ENCODE measurements at places on chromosomes 11 and 22.

DNA sequence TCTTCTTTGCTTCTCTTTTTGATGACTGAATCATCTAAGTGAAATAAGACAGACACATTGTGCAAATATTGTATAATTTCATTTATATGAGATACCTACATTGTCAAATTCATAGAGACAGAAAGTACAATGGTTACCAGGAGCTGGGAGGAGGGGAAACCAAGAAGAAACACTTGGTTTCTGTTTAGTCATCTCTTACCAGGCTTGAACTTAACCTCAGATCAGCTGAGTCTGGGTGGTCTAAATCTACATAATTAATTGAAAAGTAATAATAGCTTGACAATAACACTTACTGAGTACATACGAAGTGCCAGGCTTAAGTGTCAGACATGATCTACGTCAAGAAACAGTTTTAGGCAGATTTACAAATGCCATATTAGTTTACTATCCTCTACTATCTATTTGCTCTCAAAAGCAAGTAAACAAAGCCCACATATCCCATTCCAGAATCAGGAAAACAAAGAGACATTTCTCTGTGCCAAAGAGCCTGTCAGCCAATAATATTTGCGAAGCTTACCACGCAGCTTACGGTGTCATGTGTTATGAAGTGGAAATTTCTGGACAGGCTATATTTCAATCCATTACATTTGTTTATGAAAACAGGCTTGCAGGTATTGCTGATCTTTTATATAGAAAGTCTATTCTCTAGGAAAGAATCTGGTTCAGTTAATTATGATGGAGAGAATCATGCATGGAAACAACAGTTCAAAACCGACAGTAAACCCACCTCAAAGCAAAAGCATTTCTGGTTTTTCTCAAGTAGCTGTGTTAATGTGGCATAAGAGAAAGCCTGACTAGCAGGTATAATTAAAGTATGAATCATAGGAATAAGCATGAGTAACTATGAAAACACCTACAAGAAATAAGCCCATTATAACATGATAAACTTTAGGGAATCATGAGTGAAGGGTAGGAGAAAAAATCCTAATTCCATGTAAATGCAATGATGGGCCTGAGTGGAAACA, 2.7 kb upstream of the ARHGAP42 start:
- DNase-seq, result no peak

- DNase-seq, result no peak
These were observed 13.3 kb downstream of the TMEM258 start for GRCh38 chr11:61778920-61779650.

DNA sequence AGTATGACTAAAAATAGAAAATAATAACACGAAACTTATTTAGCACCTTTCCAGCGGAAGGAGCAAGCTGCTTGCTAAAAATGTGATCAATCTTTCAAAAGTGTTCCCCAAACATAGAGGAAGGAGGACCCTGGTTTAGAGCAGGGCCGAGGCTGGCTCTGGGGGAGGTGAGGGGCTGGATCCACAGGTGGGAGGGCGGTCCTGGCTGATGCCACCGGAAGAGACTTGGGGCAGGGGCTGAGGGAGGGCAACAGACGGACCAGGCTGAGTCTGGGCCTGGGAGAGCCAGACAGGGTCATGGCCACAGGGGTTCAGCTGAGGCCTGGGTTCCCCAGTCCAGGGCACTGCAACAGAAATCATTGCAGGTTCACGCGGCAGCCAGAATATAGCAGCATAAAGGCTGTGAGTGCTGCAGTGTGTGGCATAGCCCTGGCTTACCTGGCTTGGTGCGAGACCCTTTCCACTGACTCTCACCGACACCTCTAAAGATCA, 143.3 kb downstream of the CACNA1I start:
- DNase-seq, result no peak

DNA sequence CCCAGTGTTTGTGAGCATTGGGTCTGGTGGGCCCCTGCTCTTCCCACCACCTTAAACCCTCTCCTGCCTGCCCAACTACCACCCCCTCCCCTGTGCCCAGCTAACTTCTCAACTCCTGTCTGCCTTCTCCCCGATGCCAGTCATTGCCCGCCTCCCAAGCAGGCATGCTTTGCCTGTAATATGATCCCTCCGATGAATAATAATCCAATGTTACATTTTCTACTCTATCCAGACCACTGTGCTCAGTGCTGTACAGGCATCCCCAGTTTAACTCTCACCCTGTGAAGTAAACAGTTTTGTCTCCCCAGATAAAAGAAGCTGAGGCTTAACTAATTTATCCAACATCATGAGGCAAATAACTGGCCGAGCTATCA, 35.5 kb upstream of the OLFML1 start:
- DNase-seq, result no peak

- DNase-seq, result no peak
These were observed 1083.9 kb downstream of the BRD1 start for GRCh38 chr22:48743601-48744282.

- DNase-seq, result no peak
These were observed 162.4 kb downstream of the SOX6 start for GRCh38 chr11:16193897-16194381.

- no peak for DNase-seq
These were observed 457.0 kb downstream of the NTM start for GRCh38 chr11:131827430-131827829.

DNA sequence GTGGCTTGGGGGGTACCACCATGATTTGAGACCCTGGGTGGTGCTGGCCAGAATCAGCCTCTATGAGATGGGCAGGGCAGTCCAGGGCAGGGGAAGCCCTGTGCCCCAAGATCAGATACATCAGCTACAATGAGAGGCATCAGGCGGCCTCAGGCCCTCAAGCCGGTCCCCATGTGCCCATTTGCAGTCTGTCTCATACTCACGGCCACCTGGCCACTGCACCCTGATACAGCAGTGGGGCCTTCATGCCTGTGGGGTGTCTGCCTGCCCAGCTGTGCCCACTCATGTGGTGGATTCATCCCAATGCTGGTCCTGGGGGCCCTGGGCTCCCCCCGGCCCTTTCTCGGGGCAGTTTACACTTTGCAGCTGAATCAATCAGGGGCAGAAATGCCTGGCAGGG, 42.4 kb upstream of the KCNQ1OT1 start:
- no peak for DNase-seq

DNA sequence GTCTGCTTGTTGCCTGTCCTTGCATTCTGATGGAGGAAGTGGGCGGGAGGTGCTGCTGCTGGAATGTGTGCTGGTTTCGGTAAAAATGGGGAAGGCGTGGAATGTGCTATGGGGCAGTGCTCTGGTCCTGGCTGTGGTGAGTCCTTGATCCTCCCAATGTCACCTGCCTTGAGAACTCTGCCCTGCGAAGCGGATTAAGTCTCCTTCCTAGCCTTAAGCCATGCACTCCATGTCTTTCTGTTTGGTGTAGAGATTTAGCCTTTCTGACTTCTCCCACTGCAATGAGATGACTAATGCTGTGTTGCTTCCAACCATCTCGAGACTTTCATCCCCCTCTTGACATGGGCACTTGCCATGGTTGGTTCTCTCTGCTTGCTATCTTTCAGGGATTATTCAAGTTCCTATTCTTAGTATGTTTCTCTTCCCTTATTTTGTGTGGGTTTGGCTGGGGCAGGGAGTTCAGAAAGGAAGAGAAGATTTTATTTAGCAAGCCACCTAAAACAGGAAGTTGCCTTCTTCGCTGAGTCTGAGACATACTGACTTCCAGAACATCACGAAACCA, 687.9 kb downstream of the NTM start:
- DNase-seq, result no peak

- no peak for DNase-seq
These were observed 135.8 kb downstream of the TEAD1 start for GRCh38 chr11:12809864-12810567.

- DNase-seq, result no peak
These were observed 49.7 kb upstream of the CTTN start for GRCh38 chr11:70348608-70349007.

- DNase-seq, result no peak
These were observed 114.9 kb upstream of the NECTIN1 start for GRCh38 chr11:119843877-119844276.

DNA sequence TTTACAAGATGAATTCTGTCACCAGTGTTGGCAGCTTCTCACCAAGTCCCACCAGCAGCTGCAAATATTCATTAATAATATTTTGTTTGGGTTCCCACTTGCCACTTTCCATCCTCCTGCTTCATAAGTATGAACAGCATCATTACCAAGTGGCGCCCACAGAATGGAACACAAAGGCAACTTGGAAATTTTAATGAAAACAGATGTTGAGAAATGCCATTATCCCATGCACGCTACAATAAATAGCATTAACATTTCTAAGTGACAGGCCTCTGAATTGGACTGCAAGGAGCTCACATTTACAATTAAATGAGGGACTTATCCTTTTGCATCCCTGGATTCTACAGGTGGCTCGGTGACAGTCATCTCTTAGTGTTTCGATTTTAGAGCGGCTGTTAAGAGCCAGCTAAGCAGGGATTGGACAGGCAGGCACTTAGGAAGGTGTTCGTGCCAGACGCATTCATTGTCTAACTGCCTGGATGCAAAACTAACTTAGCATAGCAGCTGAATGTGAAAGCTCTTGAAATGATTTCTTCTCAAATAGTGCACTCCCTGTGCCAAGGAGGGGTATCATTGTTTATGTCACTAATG, 170.3 kb downstream of the KIRREL3 start:
- DNase-seq, result no peak

GRCh38 chr11:133990501-133990900, 33.7 kb upstream of the IGSF9B start:
- DNase-seq, result no peak

DNA sequence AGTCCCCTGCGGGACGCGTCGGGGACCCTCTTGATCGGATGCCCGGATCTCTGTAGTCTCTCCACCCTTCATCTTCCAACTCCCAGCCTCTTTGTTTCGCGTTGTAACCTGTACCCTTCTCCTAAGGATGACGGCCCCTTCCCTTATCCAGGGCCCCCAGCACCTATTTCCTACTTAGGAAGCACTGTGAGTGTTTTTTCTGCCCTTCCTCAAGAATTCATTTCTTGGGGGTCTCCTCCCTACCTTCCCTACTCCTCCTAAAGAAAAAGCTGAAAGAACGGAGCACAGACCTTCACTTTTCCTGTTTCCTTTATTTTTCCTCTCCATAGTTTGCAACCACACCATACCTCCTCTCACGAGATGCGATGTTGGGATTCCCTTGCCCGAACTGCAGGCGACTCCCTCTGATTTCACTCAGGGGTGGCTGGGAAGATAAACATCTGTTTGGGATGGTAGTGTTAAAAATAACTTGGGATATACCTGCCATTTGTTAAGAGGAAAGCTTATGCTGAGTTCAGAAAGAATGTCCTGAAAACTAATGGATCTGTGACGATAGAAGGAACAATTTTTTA, 593 bp downstream of the FAM118B start:
- no peak for DNase-seq

- no peak for DNase-seq
These were observed 49.0 kb downstream of the RPUSD4 start for GRCh38 chr11:126162306-126163030.

DNA sequence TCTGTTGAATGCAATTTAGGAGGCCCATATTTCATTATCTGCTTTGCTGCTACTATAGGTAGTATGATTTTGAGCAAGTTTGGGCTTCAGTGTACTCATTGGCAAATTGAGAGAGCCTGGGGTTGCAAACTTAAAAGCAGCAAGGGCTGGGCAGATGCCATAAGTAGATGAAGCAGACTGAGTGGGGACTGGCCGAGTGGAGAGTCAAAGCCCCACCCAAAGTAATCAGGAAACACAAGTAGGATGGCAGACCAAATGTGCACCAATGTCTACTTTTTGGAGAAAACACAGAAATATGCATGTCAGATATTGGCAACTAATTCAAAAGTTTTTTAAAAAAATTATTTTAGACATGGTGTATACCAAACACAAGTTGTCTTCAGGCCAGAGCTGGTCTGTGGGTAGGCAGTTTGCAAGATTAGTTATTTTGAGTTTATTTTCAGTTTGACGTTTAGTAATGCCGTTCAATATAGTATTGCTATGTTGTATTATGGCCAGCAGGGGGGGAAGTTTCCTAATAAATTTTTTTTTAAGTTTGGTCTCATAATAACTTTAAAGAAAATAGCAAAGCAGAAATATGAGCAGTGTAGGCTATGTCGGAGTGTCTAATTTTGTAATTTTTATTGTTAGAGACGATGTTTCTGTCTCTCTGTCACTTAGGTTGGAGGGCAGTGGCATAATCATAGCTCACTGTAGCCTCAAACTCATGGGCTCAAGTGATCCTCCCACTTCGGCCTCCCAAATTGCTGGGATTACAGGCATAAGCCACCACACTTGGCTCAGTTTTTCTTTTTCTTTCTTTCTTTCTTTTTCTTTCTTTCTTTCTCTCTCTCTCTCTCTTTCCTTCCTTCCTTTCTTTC, 105.1 kb downstream of the HIPK3 start:
- no peak for DNase-seq

GRCh38 chr11:32792111-32792947, 2.1 kb downstream of the CCDC73 start:
- DNase-seq, result no peak

- no peak for DNase-seq
These were observed 24.9 kb downstream of the NADSYN1 start for GRCh38 chr11:71477641-71478527.

- DNase-seq, result no peak
These were observed 220.7 kb upstream of the ZBED5 start for GRCh38 chr11:11078344-11079086.

GRCh38 chr11:17876827-17877226, 136.0 kb downstream of the SERGEF start:
- no peak for DNase-seq

- DNase-seq, result no peak
These were observed 37.1 kb upstream of the SWAP70 start for GRCh38 chr11:9626496-9627394.

GRCh38 chr22:18065256-18065655, 12.5 kb upstream of the PEX26 start:
- no peak for DNase-seq

DNA sequence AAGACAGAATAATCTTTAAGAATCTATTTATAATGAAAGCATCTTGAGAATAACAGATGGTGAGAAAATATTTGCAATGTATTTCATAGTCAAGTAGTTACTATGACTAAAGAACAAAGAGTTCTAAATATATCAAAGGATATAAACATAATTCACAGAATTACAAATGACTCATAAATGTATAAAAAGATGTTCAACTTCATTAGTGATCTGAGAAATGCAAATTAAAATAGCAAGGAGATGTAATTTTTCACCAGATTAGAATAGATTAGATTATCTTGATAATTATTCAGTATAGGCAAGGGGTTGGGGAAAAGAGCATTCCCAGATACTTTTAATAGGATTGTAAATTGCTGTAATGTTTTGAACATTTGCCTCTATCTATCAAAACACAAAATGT, 30.1 kb upstream of the PAMR1 start:
- DNase-seq, result no peak

- no peak for DNase-seq
These were observed 123.7 kb downstream of the BRD1 start for GRCh38 chr22:49703990-49704344.

- DNase-seq, result no peak
These were observed 169.9 kb downstream of the KIF18A start for GRCh38 chr11:27938011-27938410.

GRCh38 chr11:104846216-104846615, 52.0 kb downstream of the CASP12 start:
- DNase-seq, result no peak
